Foreskin keratinocyte (primary cell): ENCODE measurements at places on chromosomes 16 and 17. TPM values are rescaled to one million over a fixed set of nuclear protein-coding genes. Genes with fewer than 3 reads are reported as not detected.

The FNDC8 gene
- not detected in 2 replicates for total RNA-seq

The TPSD1 gene
- total RNA-seq = not detected in 2 replicates

The FBXW10B gene
- total RNA-seq = 1.4 and 2.3 TPM in 2 replicates

The IRX5 gene
- 4.5 and 4.8 TPM in 2 replicates for total RNA-seq

The HOXB1 gene
- total RNA-seq = not detected in 2 replicates

The IST1 gene
- 107 and 113 TPM in 2 replicates for total RNA-seq

The QRICH2 gene
- 1.5 and 2.1 TPM in 2 replicates for total RNA-seq

The KRTAP16-1 gene
- not detected in 2 replicates for total RNA-seq

The HBA1 gene
- not detected in 2 replicates for total RNA-seq

The ABCC3 gene
- 22.5 and 28.4 TPM in 2 replicates for total RNA-seq

The CACNG1 gene
- not detected in 2 replicates for total RNA-seq

The MAPK7 gene
- total RNA-seq = 12.3 and 13.5 TPM in 2 replicates

The NPIPA8 gene
- total RNA-seq = 8.4 TPM in 1 of 2 replicates, not detected in the other

The TMC7 gene
- 2.6 and 2.9 TPM in 2 replicates for total RNA-seq
